ENCODE measurements at places on chromosomes 12 and 14.

DNA sequence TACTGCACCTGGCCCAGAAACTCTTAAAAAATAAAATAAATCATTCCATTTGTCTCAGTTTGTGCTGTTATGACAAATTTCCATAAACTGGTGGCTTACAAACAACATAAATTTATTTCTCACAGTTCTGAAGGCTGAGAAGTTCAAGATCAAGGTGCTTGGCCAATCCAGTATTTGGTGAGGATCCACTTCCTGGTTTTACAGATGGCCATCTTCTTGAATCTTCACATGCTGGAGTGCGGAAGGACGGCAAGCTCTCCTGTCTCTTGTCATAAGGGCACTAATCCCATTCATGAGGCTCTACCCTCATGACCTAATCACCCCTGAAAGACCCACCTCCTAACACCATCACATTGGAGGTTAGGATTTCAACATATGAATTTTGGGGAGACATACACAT, 29.9 kb upstream of the MYBPC1 start:
- H3K4me3 ChIP-seq, result no peak overlapping the region
- no peak for DNase-seq
- no peaks in the 10 kb centered on the region for H3K27me3 ChIP-seq
- no peaks in the 10 kb centered on the region for H3K36me3 ChIP-seq
- H3K4me1 ChIP-seq, result no peaks in the 10 kb centered on the region
- no peak overlapping the region for H3K27ac ChIP-seq

DNA sequence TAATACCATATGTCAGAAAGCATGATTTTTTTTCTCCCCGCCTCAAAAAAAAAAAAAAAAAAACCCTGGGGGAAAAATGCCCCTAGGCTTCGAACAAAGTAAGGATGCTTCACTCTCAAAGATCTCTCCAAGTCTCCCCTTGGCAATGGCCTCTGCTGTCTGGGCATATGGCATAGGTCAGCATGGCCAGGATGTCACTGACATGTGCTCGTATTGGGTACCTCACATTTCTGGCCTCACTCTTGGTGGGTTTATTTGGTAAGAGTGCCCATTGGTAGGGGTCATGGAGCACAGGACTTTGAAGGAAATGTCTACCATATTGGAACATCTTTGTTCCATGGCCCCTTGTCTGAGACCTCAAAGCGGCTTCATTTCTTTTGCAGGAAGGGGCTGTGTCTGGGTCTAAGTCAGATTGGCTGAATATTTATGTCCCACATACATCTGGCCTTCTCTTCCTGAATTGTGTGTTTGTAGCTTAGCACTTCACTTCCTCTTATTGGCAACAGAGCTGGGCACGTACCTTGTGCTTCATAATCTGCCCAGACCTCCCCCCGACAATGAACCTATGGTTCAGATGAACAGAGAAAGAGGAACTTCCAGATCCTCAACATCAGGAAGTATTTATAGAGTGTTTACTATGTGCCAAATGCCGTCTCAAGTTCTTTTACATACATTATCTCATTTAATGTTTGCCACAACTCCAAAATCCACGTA, 36.3 kb upstream of the OAS1 start:
- H3K27me3 ChIP-seq, result no peaks in the 10 kb centered on the region
- no peaks in the 10 kb centered on the region for H3K4me1 ChIP-seq
- H3K27ac ChIP-seq, result no peak overlapping the region

DNA sequence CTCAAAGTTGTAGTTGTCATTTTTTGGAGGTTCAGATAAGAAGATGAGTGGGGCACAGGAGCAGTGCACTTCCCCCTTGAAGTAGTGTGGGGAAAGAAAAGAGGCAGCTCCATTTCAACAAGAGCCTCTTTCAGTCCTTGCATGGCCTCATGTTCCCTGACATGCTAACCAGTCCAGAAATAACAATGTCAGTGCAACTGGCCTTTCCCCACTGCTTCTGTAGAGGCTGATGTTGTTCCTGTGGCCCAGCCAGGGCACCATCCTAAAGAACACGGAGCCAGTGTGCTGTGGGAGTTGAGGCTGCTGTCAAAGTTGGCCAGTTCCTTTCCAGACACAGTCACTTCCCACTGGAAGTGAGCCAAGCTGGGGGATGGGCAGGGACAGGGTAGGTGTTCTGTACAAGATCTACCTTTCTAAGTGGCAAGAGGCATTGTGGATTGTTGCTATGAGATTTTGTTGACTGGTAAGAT, 77.7 kb upstream of the SLC38A2 start:
- peaks cover 8% of the 10 kb centered on the region for H3K4me1 ChIP-seq
- no peaks in the 10 kb centered on the region for H3K36me3 ChIP-seq
- no peaks in the 10 kb centered on the region for H3K27me3 ChIP-seq
- H3K27ac ChIP-seq, result no peak overlapping the region
- no peak overlapping the region for H3K4me3 ChIP-seq
- DNase-seq, result no peak

DNA sequence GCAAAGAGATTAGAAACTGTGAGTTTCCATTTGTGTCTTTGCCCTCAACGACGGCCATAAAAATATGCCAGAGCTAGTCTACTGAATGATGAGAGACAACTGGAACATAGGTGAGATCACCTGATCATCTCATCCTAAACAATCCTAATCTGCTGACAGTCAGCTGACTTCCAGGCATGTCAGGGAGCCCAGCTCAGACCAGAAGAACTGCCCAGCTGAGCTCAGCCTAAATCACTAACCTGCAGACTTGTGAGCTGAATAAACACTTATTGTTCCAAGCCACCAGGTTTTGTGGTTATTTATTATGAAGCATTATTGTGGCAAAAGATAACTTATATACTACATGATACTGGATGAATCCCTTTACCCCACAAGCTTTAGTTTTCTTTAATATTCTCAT, 118.9 kb upstream of the PLEKHG7 start:
- H3K27me3 ChIP-seq, result no peaks in the 10 kb centered on the region
- H3K36me3 ChIP-seq, result no peaks in the 10 kb centered on the region
- no peaks in the 10 kb centered on the region for H3K4me1 ChIP-seq
- no peak for DNase-seq
